ENCODE measurements at places on chromosomes 2 and 18. TPM values are rescaled to one million over a fixed set of nuclear protein-coding genes. Genes with fewer than 3 reads are reported as not detected.

ADRA2B gene
- under 0.01 TPM for total RNA-seq

ADCYAP1 gene
- not detected for total RNA-seq

APCDD1 gene
- 2.4 TPM for total RNA-seq

RTP5 gene
- not detected for total RNA-seq

MARS2 gene
- total RNA-seq, result 10.8 TPM

DTYMK gene
- total RNA-seq, result 49.3 TPM

NTSR2 gene
- not detected for total RNA-seq

MAP2 gene
- 31.5 TPM for total RNA-seq

TMEM17 gene
- total RNA-seq, result 3.9 TPM
